ENCODE measurements at places on chromosomes 2 and 18.

DNA sequence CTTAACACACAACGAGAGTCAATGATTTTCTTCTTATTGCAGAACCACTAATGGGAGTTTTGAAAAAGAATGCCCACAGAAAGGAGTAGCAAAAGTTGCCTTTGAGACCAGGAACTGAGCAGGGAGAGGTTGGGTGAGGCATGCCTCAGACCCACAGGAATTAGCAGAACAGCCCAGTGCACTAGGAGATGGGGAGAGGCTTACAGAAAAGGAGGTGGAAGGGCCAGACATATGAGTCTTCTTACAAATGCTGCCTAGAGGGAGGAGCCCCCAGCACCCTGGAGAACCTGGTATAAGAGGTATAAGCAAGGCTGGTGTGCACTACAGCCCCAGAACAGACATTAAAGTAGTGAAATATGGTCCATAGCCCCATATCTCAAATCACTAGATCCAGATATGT is 162.0 kb downstream of the DTNA start:
- no peak for DNase-seq

GRCh38 chr2:107984707-107985106 is 1.6 kb upstream of the SLC5A7 start:
- DNase-seq: no peak

DNA sequence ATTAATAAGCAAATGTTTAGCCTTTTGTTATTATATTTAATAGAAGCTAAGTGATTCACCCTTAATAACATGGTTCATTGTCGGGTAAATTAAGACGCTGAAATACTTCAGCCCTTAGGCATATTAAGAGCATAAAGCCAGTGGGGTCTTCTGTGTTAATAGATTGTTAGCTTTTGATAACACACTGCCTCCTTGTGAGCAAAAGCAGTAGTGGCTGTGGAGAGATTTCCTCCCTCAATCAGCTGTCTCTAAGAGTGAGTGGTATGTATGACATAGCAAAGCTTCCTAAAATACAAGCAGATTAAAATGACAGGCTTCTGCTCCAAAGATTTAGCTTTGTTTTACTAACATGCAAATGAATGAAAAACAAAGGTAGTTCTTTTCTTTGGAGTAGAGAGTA is 143.7 kb upstream of the SYT4 start:
- DNase-seq: no peak

GRCh38 chr2:69549421-69549820 is 94.1 kb downstream of the AAK1 start:
- no peak for DNase-seq

DNA sequence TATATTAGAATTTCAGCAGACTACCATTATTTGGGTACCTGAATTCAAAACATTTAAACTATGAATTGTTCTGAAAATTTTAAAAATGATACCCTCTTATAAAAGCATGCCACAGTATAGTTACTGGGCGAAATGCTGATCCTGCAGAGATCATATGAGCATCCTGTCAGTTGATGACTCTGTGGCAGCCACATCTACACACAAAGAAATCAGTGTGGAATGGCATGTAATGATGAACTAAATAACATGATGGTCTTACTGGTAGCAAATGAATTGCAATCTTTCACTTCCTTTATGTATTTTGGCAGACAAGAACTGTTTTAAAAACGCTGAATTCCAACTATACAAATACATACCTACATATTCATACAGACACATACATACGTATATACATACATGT is 38.3 kb downstream of the MRPS9 start:
- no peak for DNase-seq

DNA sequence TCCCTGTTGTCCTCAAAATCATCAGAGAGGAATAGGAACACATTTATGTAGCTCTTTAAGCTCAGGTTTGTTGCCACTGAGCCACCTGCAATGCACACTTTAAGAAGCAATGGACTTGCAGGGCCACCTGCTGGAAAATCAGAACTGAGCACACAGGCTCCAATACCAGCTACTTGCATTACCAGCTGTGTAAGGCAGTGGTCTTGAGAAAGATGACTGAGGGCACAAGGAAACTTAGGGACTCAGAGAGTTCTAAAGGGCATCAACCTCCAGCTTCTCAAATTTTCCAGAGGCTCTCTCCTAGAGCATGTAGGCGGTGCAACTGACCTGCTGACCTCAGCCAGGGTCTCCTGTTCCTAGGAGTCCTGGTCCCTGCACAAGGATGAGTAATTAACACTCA is 2.5 kb upstream of the CNDP2 start:
- DNase-seq: peak; percentile 81

DNA sequence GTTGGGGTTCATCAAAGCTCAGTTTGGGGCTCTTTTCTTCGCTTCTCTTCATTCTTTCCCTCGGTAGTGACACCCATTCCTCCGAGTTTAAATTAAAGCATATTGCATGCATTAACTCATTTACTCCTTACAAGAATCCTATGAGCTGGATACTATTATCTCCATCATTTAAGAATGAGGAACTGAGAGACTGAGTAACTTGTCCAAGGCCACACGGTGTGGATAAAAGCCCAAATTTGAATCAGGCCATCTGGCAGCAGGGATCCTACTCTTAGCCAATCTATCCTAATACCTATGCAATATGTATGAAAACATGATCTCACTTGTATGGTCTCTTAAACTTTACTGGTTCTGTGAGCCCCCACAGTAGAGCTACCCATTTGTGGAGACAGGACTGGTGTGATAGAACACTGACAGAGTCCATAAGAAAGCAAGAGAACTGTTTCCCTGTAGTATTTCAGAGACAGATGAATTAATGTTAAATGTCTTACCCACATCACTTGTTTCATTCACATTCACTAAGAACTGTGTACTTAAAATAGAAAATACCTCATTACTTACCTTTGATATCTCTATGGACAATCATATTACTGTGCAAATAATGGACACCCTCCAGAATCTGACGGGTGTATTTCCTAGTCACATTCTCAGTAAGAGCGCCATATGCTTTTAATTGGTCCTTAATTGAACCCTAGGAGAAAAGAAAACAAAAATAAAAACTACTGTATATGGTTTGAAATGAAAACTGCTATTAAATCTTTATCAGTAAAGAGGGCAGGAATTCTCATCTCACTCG is 20.4 kb upstream of the ERCC3 start:
- DNase-seq: no peak

- no peak for DNase-seq
Measured at GRCh38 chr2:217910875-217911212, 92.0 kb downstream of the TNS1 start.

DNA sequence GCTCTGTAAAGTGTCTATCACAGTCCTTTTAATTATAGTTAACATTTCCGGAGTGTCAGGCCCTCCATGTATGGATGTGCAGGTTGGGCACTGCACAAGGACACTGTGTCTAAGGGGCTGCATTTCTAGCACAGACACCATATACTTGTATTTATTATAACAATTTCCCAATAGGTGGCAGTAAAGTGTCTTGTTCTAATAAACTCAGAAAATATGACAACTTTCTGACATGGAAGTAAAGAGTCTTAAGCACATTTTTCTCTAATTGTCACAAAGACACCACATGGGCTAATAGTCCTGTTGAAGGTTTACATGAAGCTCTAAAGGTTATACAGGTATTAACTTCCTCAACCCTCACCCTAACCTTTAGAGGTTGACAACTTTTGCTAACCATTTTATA is 156.6 kb downstream of the DYSF start:
- DNase-seq: no peak

DNA sequence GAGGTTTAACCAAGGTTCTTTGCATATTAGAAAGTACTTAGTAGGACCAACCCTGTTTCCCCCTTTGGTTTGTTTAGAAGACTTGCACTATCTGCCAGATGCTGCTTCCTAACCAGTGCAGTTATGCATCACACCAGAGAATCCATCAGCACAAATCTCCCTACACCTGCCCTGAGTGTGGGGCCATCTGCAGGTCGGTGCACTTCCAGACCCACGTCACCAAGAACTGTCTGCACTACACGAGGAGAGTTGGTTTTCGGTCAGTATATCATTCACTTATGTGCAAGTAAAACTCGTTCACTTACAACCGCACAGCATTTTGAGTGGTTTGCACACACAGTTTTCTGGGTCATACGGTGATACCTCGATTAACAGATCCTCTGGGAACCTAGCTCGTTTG is 69.7 kb downstream of the ZNF532 start:
- no peak for DNase-seq

DNA sequence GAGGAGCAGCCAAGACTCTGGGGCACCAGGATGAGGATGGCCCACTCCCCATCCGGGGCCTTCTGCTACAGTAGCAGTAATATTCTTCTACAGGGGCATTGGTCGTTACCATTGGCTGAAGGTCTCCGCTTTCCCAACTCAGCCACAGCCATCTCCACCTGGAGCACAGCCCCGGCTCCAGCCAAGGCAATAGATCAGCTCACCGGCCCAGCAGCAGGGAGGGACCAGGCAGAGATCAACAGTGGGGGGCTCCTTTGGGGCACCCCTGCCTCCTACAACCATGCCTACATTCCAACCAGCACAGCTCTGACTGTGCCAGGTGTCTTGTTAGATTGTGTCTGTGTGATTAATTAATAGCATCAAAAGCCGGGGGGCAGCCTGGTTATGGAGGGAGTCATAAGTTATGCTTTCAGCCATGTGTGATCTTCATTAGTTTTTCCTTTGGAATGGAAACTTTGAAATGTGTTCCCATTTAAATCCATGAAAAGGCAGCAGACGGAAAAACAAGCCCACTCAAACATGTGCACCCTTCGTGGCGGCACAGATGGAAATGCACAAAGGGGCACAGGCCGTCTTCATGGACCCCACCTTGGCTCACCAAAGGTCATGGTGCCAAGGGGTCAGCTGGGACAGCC is 68.6 kb upstream of the BZW1 start:
- DNase-seq: no peak

DNA sequence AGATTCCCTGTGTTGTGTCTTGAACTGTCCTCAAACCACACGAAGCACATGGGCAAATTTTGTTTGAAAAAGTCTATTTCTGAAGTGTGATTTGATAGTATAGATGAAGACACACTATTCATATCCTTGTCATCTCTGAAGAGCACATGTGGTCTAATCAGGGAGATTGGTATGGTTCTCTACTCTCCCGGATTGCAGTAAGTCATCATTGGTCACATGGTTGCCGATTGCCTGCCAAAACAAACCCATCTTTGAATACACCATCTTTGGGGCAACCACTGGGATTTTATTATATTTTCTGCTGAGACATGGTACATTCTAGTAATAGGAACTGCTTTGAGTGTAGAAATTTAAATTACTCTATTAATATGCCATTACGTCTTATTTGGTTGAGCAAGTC is 186.9 kb downstream of the MYO1B start:
- DNase-seq: no peak
